ENCODE measurements at places on chromosomes 4 and X. TPM values are rescaled to one million over a fixed set of nuclear protein-coding genes. Genes with fewer than 3 reads are reported as not detected.
A peak's percentile ranks its signal among the peaks of the same experiment; 100 is the strongest.

Gene LRIT3
- total RNA-seq: not detected

Gene INPP4B
- total RNA-seq: 19.6 TPM

Gene TMEM271
- not detected for total RNA-seq

Gene CSN1S1
- total RNA-seq: not detected

- DNase-seq: no peak
Measured at GRCh38 chr4:135281230-135281629, 1079.6 kb upstream of the PABPC4L start.

- peak; percentile 10 for DNase-seq
Measured at GRCh38 chr4:10983268-10983667, 298.7 kb upstream of the CLNK start.

DNA sequence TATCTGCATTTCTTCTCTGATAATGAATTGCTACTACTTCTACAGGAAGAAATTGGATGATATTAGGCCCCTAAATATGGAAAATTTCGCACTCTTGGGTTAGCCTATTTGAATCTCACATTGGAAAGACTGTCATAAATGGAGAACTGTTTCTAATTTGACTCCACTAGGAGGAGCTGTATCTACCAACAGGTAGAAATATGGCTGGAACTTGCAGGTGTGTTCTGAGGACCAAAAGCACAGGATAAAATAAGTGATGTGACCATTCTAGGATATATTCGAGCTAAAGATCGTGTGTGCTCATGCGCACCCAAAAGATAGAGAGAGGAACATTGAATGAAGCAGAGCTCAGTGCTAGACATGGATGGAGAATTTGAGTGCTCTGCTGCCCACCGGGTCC lies 4.8 kb upstream of the NKAP start:
- DNase-seq: no peak

DNA sequence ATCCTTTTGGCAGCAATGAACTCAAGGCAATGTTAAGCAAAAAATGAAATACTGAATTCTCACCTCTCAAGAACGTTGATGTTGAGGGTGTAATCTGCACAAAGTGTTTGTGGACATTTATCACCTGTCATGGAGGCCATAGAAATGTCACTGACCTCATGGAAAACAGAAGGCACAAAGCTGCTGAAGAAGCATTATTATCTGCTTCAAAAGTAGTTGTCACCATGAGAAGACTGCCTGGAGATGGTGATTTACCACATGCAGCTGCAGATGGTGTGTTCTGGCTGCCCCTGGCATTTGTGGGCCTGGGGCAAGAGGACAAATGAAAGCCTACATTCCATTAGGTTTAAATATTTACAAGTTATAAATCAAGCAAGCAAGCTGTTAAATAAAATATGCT lies 116.8 kb upstream of the RPS6KA3 start:
- no peak for DNase-seq

DNA sequence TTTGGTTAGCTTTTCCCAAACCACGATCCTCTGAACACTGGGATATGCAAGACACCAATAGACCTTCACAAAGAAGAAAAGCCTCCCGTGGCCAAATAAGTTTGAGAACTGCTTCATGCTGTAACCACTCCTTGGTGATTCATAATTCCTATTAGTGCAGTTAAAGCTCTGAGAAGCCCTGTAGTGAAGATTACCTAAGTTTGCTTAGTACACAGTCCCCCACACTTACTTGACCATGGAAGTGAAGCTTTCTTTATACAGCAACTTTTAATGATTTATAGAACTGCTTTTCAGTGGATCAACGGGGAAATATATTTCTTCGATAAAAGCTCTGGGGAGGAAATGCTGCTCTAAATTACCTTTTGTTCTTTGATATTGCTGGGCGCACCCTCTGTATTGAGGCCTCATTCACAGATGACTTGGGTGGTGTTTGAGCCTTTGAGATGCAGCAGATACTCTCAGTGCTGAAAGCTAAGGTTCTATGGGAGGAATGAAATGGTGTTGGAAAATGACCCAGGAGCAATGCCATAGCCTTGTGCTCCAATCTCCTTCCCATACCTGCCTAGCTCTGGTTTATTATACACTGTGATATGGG lies 67.4 kb downstream of the CBLL2 start:
- no peak for DNase-seq

GRCh38 chr4:10121568-10122208 lies 5.1 kb upstream of the WDR1 start:
- DNase-seq: no peak

DNA sequence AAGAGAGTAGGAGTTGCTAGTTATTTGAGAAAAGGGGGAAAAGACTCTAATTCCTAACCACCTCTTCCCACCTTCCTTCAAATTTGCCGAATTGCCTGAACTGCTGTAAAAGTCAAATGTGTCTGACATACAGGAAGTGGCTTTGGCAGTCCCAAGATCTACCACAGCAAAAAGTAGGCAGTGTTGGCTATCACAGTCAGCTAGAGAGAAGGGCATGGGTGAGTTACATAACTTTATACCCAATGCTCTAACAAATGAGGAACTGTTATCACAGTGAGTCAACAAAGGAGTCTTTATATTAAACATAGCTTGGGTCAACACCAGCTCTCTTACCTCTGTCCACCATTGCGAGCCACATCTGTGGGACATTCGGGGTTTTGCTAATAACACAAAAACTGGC lies 2.4 kb upstream of the MBNL3 start:
- DNase-seq: peak; percentile 31

DNA sequence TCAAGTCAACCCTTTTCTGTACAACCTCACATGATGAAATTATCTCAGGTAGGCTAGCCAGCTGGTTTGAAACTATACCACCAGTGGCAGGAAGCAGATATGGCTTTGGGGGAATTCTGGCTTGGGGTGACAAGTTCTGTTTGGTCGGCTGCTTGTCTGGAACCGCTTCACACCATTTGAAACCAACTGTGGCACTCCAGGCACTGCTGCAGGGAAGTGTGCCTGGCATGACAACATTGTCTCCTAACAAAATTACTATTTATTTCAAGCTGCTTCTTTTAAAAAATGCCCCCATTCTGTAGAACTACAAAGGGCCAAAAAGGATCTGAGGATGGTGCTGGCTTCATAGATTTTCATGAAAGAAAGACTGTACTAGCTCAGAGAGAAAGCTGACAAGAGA lies 37.1 kb upstream of the GPM6B start:
- DNase-seq: no peak

DNA sequence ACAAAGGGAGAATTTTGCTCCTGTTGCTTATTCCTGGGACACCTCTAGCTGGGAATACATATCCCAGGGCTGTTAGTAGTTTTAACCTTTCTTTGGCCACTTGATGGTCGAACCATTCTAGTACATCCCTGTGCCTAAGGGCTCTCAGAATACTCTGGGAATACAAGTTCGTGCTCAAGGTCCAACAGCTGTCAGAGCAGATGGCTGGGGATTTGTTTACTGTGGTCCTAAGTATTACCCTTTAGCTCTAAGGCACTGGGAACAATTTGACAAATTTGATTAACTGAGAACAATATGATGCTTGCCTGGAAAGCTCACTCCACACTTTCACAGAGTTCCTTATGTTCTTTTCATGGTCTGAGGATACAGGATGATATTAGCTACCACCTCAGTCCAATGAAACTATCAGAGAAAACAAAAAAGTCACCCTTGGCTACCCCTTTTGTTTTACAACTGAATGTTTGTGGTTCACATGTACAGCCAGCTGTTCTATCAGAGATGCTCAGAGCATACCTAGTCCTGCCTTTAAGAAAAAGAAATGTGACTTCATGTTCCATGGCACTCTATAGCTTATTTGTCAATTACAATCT lies 47.4 kb upstream of the PHOX2B start:
- no peak for DNase-seq

- DNase-seq: peak; percentile 9
Measured at GRCh38 chrX:38154340-38154739, 66.3 kb downstream of the SRPX start.

GRCh38 chrX:11557120-11557519 lies 108.6 kb downstream of the ARHGAP6 start:
- DNase-seq: no peak

DNA sequence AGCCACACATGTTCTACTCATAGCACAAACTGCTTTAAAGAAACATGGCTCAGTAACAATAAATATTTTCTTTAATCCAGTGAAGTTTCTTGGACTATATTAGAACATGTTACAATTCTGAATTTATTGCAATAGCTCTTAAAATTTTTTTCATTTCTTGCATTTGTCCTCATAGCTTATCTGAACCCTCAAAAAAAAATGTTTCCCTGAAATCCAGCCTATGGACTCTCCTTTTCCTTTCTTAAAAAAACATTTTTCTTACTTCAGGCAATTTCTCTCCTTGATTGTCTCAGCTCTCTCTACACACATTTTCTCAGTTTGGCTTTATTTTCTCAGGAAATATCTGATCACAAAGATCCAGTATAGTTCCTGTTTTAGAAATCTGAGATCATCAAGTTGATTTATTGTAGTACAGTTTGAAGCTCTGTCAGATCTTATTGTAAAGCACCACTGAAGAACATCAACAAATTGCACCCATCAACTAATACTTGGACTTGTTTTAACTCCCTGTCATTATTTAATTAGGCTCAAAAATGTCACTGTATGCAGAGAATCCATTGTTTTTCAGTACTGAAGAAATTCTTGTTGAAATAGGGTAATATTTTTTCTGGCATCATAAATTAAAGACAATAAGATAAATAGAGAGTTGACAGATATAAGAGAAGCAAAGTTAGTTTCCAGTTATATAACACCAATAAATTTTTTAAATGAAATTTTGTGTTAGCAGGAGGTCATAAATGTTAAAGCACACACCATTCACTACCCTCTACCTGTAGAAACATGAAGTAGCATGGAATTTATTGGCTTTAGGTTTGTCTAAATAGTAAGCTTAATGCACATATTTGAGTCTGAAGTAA lies 317.7 kb downstream of the ARHGAP24 start:
- no peak for DNase-seq

All from left colon (tissue), 2 donors.